ENCODE measurements at places on chromosomes 4 and X.

GRCh38 chr4:106809076-106809475 lies 227.0 kb downstream of the DKK2 start:
- no peak for DNase-seq

DNA sequence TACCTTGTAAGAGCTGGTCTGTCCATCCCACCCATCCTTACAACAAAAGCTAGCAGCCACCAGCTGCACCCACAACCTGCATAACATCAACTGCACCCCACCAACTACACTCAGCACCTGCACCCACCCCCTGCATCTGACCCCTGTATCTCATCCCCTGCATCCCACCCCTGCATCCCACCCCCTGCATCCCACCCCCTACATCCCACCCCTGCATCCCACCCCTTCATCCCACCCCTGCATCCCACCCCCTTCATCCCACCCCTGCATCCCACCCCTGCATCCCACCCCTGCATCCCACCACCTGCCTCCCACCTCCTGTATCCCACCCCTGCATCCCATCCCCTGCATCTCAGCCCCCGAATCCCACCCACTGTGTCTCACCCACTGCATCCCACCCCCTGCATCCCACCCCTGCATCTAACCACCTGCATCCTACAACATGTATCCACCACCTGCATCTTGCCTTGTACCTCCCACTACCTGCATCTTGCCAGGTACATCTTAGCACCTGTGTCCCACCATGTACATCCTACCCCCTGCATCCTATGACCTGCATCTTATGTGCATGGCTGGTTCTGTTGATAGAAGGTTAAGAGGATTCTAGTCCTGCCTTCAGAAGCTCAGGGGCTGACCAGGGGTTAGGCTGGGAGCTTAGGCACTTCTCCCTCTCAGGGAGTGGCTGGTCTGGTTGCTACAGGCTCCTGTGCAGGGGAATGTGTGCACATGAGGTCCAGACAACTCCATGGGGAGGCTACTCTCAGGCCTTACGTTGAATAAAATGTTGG lies 9.4 kb downstream of the TMEM271 start:
- no peak for DNase-seq

- no peak for DNase-seq
Measured at GRCh38 chr4:38190717-38191178, 230.6 kb downstream of the PTTG2 start.

DNA sequence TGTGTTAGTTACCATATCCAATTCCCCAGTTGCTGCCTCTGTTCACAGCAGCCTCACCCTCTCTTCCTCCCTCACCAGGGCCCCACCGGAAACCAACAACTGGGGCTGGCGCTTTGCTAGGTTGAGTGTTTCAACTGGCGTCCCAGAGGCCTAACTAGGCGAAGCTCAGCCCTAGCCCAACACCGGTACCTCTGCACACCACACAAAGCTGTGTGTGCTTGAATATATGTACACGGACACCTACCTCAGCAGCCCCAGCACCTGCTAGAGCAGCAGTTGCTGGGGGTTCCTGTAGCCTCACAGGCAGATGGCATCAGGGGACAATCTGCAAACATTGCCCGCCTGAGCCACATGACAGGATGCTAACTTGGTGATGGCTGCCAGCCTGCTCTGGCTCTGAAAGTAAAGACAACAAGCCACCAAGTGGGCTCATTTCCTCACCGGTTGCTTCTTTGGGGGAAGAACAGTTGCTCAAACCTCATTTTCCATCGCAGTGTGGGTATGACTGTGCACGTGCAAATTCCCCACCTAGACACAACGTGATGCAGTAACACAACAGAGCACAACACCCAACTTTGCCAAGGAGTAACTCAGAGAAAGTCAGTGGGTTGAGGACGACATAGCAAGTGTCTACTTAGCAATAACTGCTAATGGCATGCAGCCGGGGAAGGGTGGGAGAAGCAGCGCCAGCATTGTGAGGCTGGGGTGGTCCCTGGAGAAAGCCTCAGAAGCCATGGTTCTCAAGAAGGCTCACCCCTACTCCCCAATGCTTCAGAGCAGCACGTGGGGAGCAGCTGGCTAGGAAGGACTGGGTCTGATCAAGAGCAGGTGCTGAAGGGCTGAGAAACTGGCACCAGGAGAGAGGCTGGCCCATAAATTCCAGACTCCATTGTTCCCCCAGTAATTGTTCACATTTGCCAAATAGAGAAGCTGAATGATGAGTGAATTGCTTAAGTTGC lies 139.5 kb downstream of the SH3KBP1 start:
- no peak for DNase-seq

GRCh38 chr4:40178672-40179071 lies 18.2 kb upstream of the RHOH start:
- DNase-seq: peak; percentile 26

- no peak for DNase-seq
Measured at GRCh38 chrX:703466-703865, 72.9 kb downstream of the SHOX start.

DNA sequence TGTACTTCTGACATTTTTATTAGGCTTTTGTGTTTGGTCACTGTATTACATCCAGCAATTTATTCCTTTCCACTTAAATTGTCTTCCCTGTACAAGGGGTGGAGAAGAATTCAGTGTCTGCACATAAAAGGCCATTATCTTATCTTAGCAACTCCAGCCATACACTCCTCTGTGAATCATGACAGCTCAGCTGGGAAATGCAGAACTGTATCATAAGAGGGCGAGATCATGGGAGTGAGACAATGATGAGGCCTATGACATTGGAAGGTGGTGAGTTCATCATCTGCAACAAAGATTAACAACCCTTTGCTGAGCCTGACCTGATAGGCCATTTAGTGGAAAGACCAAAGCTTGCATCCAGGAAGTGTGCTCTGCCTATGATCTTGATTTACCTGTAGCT lies 33.3 kb downstream of the SLIT2 start:
- no peak for DNase-seq

DNA sequence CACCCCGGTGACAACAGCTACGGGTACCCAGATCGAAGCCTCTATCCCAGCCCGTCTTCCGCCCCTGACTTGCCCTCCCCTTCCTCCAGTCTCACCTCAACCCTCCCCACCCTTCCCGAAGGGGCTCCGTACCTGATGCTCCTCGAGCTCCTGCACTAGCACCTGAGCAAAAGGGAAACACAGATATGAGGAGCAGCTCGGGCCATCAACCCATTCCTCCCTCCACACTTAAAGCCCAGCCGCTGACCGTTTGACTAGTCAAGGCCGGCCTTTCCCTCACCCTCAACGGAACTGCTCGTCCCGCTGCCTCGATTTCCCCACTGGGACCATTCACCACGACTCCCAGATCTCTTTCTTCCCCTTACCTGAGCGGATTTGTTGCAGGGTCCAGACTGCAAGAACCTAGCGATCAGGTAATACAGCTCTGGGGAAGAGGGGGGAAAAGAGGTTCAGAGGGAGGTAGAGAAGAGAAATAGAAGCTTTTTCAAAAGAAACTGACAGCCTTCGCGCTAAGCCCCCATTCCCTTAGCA lies 731 bp downstream of the BRWD3 start:
- peak; percentile 46 for DNase-seq

DNA sequence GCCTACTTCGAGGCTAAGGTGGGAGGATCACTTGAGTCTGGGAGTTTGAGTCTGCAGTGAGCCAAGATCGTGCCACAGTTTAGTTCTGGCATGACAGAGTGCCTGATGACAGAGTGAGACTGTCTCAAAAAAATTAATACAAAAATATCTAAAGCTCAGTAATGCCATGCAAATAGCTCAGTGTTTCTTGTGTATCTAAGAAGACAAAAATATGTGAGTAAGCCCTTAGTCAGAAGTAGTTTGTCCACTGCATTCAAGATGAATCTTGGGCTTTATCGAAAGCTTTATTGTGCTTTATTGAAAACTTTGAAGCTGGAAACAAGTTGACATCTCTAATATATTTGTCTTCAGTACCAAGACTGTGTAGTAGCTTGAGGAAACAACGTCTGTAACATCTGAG lies 115.9 kb downstream of the GPAT3 start:
- no peak for DNase-seq

DNA sequence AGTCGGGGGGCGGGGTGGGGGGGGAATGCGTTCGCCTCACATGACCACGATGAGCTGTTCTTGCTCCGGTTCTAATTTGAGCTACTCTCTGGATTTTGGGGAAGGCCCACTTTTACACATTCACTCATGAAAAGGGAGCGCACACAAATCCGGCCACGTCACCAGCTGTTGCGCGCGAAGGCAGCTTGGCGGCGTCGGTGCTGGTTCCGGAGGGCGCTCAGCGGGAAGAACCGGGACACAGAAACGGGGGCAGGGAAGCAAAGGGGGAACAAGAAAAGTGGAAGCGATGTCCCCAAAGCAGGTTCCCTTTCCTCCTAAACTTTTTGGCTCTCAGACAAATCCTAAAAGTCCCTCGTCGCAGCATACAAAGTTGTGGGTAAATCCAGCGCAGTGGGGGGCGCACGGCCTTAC lies 605 bp downstream of the ANXA5 start:
- no peak for DNase-seq

DNA sequence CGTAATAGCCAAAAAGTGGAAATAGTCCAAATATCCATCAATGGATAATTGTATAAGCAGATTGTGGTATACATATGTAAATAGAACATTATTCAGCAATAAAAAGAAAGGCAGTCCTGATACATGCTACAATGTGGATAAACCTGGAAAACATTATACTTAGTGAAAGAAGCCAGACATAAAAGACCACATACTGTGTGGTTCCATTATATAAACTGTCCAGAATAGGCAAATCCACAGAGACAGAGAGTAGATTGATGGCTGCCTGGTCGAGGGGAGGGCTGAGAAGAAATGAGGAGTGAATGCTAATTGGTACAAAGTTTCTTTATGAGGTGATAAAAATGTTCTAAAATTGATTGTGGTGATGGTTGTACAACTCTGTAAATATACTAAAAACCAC lies 397.4 kb upstream of the RPS6KA3 start:
- DNase-seq: no peak

DNA sequence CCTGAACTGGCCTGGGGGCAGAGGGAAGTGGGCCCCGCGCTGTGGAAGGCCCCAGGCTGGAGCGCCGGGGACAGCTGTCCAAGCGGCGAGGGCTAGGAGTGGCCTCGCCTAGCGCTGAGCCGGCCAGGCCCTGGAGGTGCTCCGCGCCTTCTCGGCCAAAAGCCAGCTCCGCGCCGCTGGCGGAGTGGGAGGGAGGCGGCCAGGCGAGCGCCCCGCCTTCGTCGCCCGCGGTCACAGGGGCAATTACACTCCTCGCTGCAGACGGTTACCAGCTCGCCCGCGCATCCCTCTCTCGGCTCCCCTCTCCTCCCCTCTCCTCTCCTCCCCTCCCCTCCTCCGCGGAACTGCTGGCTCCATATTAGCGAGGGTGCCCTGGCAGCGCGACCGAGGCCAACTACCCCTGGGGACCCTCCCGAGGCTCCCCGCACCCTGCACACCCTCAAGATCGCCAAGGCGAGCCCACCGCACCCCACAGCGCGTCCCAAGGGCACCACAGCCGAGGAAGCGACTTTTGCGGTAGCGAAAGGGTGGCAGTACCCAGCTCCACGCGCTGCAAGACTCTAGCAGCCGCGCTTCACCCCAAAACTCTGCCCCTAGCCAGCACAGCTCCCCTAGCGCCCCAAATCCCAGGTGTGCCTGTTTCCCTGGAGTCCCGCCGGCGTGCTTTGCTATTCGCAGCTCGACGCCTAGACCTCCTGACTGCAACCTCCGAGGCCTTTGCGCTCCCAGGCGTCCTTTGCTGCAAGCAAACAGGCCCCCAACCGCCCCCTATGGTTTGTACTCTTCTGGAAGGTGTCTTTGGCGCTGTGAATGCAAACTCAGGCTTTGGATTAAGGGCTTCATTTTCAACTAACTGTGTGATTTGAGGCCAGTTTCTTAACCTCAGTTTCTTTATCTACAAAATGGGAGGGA lies 91.4 kb downstream of the BCOR start:
- peak; percentile 63 for DNase-seq

DNA sequence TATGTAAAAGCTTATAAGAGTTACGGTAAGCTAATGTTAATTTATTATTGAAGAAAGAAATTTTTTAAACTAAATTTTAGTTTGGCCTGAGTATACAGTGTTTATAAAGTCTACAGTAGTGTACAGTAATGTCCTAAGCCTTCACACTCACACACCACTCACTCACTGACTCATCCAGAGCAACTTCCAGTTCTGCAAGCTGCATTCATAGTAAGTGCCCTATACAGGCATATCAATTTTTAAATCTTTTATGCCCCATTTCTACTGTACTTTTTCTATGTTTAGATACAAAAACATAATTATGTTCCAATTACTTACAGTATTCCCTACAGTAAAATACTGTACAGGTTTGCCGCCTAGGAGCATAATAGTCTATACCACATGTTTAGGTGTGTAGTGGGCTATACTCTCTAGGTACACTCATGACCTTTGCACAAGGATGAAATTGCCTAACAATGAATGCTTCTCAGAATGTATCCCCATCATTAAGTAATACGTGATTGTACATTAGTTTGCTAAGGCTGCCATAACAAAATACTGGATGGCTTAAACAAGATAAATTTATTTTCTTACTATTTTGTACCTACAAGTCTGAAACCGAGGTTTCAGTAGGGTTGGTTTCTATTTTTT lies 333.8 kb upstream of the PCDH7 start:
- no peak for DNase-seq

DNA sequence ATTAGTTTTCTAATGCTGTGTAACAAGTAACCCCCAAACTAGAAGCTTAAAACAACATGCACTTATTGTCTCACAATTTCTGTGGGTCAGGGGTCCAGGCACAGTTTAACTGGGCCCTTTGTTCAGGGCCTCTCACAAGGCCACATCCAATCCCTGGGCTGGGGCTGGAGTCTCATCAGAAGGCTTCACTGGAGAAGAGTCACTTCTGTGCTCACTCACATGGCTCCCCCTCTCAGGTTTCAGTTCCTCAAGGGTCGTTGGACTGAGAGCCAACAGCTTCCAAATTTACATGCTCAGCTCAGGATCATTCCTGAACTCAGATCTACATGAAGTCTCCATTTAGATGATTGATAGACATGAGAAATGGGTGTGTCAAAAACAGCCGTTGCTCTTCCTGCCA lies 77.1 kb downstream of the EVC start:
- DNase-seq: no peak

- DNase-seq: no peak
Measured at GRCh38 chr4:185265942-185266341, 56.5 kb downstream of the SNX25 start.

GRCh38 chr4:110347805-110348204 lies 128.2 kb upstream of the ENPEP start:
- DNase-seq: no peak

- DNase-seq: no peak
Measured at GRCh38 chr4:107757864-107758476, 37.9 kb upstream of the PAPSS1 start.

DNA sequence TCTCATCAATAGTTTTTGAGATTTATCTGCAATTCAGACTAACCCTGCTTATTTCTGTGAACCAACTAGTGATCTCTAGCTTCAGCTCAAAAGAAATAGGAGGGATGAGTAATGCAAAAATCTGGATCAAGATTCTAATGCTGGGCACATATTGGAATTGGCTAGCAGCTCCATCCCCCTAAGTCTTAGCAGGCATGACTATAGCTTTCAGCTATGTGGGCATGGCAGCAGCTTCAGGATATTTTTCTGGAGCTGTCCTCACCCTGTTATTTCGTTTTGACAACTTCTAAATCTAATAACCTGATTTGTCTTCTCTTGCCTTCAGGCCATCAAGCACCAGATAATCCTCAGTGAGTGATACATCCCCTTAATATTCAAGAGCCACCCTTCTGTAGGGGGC lies 50.8 kb upstream of the GNPDA2 start:
- DNase-seq: no peak

All from H1 (cell line).